NCI-H226 (cell line): ENCODE measurements at places on chromosomes 11 and 22.
A peak's percentile ranks its signal among the peaks of the same experiment; 100 is the strongest.

- DNase-seq: no peak
Observed at GRCh38 chr11:71502871-71503435, 24.1 kb upstream of the KRTAP5-7 start.

DNA sequence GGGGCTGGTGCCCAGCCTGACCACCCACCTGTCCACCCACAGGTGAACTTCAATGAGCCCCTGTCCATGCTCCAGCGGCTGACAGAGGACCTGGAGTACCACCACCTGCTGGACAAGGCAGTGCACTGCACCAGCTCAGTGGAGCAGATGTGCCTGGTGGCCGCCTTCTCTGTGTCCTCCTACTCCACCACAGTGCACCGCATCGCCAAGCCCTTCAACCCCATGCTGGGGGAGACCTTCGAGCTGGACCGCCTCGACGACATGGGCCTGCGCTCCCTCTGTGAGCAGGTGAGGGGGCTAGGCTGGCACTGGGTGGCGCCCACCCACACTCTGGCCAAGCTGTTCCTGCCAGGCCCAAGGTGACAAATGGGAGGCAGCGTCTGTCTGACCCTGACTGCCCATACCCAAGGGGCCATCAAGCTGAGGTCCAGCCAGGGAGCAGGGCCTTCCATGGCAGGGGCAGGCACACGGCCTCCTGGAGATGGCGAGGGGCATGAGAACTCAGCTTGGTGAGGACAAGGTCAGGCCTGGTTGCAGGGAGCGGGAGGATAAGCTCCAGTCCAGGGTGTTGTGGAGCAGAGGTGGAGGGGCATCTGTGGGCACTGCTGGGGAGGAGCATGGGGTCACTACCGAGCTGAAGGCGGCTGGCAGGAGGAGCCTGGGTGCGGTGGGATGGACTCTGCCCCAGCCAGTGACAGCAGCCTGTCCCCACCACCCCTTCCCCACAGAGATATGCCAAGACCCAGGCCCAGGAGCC lies 77.7 kb downstream of the MORC2 start:
- no peak for DNase-seq

- DNase-seq: no peak
Observed at GRCh38 chr11:74877132-74877531, 71.8 kb downstream of the XRRA1 start.

DNA sequence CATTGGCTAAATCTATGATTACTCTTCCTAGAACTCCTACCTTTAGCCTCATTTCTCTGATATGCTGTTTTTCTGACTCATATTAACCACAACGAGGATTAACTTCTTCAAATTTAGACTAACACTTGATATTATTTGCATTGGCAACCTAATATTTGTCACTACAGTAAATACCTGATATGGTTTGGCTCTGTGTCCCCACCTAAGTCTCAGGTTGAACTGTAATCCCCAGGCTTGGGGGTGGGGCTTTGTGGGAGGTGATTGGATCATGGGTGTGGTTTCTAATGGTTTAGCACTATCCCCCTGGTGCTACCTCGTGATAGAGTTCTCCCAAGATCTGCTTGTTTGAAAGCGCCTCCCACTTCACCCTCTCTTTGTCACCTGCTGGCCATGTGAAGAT lies 17.1 kb upstream of the MED17 start:
- DNase-seq: no peak

DNA sequence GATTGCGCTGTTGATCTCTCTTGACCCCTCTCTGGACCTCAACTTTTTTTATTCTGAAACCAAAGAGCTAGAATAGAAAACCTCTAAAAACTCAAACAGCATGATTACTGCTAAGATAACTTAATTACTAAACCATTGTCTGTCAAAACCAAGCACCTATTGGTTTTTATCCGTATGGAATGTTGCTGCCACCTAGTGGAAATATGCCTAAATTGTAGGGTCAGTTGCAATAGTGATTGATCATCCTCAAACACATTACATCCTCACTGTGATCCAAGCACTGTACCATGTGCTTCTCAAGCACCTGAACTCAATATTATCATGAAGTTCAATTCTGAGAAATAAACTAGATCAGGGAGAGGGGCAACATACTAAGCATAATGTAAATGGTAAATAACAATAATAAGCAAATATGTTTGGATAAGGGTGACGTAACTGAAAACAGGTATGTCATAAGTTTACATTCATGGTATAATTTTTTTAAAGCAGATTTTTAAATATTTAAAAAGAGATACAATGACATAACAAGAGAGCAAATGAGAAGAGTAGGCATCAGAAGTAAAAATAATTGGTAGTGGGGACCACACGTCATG lies 3.8 kb upstream of the OR5A2 start:
- no peak for DNase-seq

GRCh38 chr11:120632579-120632978 lies 121.0 kb downstream of the GRIK4 start:
- DNase-seq: no peak

- no peak for DNase-seq
Observed at GRCh38 chr11:127651175-127651887, 650.8 kb upstream of the KIRREL3 start.

DNA sequence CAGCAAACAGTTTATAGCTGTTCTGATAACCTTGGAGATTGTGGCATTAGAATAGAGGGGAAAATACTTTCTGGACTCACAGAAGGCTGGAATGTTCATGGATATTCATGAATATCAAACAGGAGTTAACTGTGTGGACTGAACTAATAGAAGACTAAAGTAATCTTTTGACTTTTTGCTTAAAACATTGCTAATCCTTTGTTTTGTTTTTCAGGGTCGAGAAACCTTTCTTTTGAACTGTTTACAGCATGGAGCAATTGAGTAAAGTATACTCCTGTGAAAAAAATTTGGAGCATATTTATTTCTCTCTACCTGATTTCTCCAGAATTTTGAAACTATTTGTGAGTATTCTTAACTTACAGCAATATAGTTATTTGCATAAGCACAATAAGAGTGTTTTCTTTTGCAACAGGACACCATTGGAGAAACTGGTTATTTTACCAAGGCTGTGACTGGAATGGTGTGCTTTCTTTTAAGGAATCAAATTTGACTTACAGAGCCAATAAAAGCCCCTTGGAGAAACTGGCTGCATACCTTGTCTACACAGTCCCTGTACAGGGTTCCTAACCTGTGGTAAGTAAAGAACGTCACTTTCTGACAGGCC lies 821.6 kb downstream of the TBC1D22A start:
- no peak for DNase-seq

DNA sequence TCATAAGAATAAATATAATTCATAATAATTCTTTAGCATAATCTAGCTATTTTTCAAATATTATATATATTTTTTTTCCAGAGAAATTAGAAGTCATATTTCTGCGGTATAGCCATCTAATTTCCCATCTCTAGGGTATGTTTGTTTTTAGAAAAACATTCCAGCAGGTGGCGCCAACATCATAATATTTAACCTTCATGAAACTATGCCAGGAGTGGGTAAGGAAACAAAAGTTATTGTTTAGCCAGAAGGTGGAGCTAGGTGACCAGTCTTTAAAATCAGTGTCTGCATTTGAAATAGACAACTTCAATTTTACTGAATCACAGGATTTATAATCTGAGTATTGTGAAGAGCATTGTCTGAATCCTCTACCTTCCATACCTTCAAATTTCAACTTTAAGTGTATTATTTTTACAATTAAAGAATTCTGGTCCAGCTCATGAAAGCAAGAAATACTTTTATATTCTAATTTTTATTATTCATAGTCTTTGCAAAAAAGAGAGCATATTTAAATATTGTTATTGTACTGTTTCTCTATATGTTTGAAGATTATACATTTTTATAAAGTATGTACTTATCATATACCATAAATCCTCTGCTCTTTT lies 15.7 kb upstream of the CCDC179 start:
- peak; percentile 56 for DNase-seq
